CD4-positive, alpha-beta memory T cell (primary cell): ENCODE measurements at places on chromosomes 3 and 15. TPM values are rescaled to one million over a fixed set of nuclear protein-coding genes. Genes with fewer than 3 reads are reported as not detected.

The SNX33 gene
- total RNA-seq = 3.5 TPM

DNA sequence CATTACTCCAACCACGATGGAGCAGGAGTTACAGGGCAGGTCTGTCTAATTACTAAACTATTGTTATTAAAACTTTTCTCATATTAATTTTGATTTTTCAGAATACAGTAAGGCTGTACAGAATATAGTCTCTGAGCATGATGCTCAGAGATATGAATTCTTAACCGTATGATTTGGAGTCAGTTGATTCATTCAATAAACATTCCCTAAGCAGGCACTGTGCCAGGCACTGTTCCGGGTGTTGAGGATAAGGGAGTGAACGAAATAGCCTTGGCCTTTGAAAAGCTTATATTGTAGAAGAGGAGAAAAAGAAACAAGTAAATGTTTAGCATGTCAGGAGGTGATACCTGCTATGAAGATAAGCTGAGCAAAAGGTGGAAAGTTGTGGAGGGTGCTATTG, 187.3 kb downstream of the KCNAB1 start:
- no peaks in the 10 kb centered on the region for H3K36me3 ChIP-seq
- no peak overlapping the region for H3K4me3 ChIP-seq
- H3K27ac ChIP-seq = no peak overlapping the region
- no peaks in the 10 kb centered on the region for H3K4me1 ChIP-seq
- no peaks in the 10 kb centered on the region for H3K27me3 ChIP-seq
- DNase-seq = no peak

DNA sequence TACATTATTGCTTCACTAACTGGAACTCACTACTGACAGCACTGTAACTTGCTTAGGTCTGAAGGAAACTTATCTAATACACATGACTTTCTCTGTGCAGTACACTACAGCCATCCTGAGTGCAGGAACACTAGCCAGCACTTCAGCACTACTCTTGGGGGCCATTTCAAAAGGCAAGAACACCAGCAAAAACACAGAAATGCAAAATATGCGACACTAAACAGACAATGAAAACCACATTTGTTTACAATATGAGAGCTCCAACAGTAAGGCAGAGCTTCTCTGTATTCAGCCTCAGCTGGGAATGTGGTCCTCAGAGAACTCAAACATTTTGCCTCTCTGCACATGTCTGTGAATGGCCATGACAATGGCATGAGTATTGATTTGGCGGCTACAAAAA, 109.6 kb downstream of the ARRDC4 start:
- H3K27me3 ChIP-seq = no peaks in the 10 kb centered on the region
- no peaks in the 10 kb centered on the region for H3K36me3 ChIP-seq
- H3K27ac ChIP-seq = no peak overlapping the region
- DNase-seq = no peak
- H3K4me1 ChIP-seq = no peaks in the 10 kb centered on the region

DNA sequence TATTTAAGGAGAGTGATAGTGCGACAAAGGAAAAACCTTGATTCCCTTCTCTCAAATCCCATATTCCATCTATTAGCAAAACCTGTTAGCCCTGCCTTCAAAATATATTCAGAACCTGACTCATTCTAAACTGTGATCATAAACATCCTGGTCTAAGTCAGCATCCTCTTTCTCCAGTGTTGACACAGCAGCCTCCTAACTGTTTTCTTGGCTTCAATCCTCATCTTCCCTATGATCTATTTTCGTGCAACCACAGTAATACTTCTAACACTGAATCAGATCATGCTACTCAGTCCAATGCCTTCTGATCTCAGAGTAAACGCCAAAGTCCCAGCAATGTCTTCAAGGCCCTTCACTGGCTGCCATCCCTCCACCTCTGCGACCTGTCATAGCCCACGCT, 785.1 kb downstream of the EDEM1 start:
- no peaks in the 10 kb centered on the region for H3K4me1 ChIP-seq
- no peaks in the 10 kb centered on the region for H3K27me3 ChIP-seq
- H3K36me3 ChIP-seq = no peaks in the 10 kb centered on the region
- no peak overlapping the region for H3K4me3 ChIP-seq
- no peak overlapping the region for H3K27ac ChIP-seq

GRCh38 chr3:102619361-102619760, 184.5 kb downstream of the ZPLD1 start:
- H3K4me3 ChIP-seq = no peak overlapping the region
- no peaks in the 10 kb centered on the region for H3K4me1 ChIP-seq
- H3K27me3 ChIP-seq = no peaks in the 10 kb centered on the region
- H3K27ac ChIP-seq = no peak overlapping the region
- H3K36me3 ChIP-seq = no peaks in the 10 kb centered on the region
